ENCODE measurements at places on chromosomes 12 and 14.

DNA sequence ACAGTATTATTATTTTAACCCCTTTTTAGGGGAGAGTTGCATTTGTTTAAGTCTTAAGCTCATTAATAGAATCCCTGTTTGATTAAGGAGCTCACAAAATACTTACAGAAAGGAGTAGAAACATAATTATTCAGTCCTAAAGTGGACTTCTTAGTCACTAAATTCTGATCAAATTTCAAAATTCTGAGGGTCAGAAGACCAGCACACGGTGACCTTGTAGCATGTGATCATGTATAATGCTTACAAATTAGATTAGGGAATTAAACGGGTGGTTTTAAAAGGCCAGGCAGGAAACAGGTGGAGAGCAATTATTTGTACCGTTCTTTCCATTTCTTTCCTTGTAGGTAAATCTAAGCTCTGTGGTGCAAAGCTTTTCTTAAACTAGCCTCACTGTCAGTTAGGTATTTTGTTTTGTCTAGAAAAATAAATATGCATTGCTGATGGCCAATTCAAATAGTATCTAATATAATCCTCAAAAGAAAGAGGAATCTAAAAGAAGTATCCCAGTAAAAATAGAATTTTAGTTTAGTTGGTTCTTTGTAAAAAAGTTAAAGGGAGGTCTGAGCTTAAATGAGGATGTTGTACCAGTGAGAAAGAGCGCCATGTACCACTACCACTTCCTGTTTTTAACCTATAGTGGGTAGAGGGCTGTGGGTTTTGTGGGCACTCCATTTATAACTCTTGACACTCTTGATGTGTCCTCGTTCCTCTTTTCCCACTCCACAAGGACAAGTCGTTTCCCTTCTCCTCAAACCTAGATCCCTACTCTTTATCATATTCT is 51.1 kb downstream of the SLC38A1 start:
- DNase-seq = no peak

DNA sequence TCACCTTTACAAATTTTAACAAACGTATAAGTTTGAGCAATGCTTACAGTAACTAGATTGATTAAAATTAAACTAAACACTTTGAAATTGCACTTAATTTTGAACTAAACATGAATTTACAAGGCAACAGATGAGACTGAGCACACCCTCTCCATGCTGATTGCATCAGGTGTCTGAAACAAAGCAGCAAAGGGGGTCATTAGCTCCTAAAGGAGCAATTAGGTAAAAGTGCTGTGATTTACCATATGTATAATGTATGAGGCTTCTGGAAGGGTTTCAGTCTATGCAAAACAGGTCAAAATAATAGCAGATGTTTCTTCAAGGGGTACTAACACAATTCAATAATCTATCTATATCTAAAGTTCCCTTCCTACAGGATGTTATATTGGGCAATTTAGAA is 98.8 kb upstream of the LMNTD1 start:
- DNase-seq = no peak

DNA sequence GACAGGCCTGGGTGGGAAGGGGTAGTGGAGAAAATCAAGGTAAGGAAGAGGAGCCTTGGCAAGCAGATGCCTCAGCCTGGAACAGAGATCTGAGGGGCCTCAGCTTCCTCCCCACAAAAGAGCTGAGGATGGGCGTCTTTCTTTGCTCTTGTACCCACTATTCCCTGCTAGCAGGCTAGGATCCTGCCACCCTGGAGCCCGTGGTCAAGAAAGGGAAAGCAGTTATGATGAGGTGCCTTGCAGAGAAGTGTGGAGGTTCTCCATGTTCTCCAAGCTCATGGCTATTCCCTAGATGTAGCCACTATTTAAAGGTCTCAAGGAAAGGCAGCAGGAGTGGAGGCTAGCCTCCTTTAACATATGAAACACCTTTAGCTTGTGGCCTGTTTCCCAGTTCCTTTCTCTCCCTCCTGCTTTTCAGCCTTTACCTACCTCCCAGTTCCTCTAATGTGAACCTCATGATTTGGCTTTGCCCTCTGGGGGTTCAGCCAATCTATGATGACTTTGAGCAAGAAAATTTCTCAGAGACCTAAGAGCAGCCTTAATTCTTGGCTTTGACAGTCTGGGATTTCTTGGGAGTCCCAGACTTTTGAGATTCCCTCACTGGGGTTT is 1.1 kb downstream of the IKZF4 start:
- DNase-seq = no peak

DNA sequence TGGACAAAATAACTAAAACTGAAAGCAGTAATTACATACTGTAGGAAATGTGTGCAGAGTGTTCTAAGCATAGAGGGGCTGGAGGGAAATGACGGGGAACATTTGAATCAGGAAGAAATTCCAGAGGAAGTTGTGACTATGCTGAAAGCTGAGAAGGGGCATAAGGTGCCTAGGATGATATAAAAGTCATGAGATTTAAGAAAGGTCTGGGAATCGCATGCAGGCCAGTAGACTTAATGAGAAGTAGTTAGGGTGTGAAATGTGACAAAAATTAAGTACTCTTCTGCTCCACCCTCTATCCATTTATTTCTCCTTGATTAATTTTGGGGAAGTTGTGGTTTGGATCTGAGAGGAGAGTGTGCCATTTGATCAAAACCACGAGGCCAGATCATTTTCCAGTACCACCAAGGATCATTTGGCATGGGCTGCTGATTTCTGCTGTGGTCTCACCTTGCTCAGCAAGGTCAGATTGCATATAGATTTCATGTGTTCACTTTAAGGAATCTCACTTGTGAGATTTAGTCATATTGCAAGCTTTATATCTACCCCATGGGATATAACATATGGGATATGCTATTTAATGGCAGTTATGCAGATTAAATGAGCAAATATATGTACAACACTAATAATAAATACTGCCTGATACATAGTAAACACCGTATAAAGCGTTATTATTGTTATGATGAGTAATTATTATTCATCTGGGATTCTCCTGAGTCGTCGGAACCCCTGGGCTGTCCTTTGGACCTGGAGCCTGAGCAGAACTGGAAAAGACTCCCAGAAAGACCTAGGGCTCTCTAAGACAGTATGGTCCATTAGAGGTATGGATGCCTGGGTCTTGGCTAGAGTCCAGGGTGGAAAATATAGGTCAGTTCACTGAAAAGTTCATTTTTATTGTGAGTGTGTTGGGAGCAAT is 72.3 kb downstream of the SRGAP1 start:
- DNase-seq = no peak

DNA sequence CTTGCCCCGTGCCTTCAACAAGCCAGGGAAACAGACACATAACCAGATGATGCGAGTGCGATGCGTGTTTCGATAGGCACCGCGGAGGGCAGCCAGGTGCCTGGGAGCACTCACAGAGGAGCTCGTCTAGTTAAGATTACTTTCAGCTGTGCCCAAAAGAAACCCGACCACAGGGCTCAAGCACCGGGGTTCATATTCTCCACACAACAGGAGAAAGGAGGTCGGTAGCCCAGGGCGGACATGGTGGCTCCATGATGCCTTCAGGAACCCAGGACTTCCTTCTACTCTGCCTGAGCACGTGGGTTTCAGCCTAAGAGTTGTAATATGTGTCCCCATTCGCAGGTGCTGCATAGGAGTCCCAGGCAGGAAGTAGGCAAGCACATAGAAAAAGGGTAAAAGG is 53.7 kb upstream of the DDX11 start:
- DNase-seq = no peak

GRCh38 chr12:55847033-55847432 is 4.3 kb upstream of the MMP19 start:
- no peak for DNase-seq

- DNase-seq = no peak
These were observed 874.5 kb downstream of the FLRT2 start for GRCh38 chr14:86404425-86404824.

GRCh38 chr14:63438065-63438757 is 105.0 kb downstream of the PPP2R5E start:
- DNase-seq = no peak

DNA sequence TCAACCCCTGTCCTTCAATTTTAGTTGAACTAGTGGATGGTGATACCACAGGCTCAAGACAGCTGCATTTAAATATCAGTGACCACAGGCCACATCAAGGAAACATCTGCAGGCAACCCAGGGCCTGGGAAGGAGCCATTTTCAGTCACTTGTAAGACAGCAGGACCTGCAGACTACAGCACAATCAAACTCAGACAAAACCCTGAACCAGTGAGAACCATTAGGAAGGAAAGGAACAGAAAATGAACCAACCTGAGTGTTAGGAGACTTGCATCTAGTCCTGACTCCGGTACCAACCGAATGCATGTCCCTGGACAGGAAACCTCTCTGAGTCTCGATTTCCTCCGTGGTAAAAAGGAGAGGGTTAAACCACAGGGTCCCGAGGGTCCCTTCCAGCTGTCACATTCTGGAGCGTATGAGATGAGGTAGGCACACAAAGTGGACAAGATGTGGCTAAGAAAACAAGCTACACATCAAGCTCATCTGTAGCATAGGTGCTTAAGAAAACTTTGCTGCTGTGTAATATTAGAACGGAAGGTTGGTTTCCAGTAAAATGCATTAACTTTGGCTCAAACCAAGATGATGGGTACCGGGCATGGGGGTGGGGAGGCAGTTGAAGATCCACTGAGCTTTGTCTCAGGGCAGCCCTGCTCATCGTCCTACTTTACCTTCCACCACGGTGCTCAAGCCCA is 1.6 kb upstream of the CDKN1B start:
- no peak for DNase-seq

GRCh38 chr12:20631711-20632110 is 63.4 kb upstream of the SLCO1C1 start:
- DNase-seq = no peak

GRCh38 chr12:82931349-82932116 is 244.8 kb downstream of the TMTC2 start:
- no peak for DNase-seq

- no peak for DNase-seq
These were observed 885 bp upstream of the PALS1 start for GRCh38 chr14:67240168-67240932.

DNA sequence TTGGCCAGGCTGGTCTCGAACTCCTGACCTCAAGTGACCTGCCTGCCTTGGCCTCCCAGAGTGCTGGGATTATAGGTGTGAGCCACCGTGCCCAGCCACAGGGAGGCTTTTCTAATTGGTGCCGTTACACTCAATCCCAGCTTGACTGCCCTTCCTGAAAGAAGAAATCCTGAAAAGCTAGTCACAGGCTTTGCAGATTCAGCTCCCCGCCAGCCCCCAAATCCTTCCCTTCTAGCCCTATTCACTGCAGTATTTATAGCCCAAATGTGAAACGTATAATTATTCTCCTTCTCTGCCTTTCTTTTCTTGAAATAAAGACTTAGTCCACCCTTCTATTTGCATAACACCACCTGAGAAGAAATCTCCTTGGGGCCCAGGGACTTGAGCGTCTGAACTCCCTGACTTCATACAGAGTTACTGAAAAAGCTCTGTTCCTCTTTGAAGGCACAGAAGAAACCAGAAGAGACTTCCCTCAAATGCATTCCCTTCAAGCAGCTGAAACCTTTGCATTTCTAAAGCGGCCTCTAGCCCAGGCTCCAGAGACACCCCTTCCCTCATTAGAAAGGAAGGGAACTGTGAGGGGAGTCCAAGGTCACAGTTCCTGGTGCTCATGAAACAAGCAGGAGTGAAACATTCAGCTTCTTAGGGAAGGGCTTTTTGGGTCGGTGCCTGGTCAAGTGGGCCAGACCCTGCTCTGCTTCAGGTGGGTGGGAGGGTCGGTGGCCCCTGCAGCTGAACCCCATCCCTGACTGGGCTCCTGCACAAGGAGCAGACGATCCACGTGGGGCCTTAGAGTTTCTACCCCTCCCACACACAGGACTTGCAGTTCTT is 42.3 kb upstream of the BATF start:
- DNase-seq = no peak

GRCh38 chr12:124774462-124775167 is 89.0 kb downstream of the SCARB1 start:
- DNase-seq = peak; percentile 37

DNA sequence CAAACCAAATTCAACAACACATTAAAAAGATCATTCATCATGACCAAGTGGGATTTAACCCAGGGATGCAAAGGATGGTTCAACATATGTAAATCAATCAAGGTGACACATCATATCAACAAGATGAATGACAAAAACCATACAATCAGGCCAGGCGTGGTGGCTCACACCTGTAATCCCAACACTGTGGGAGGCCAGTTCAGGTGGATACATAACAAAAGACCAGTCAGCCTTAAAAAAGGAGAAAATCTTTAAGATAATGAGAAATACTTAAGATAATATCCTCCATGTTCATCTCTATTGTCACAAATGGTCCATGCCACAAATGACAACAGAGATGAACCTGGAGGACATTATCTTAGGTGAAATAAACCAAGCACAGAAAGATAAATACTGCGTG is 12.4 kb downstream of the L2HGDH start:
- no peak for DNase-seq

DNA sequence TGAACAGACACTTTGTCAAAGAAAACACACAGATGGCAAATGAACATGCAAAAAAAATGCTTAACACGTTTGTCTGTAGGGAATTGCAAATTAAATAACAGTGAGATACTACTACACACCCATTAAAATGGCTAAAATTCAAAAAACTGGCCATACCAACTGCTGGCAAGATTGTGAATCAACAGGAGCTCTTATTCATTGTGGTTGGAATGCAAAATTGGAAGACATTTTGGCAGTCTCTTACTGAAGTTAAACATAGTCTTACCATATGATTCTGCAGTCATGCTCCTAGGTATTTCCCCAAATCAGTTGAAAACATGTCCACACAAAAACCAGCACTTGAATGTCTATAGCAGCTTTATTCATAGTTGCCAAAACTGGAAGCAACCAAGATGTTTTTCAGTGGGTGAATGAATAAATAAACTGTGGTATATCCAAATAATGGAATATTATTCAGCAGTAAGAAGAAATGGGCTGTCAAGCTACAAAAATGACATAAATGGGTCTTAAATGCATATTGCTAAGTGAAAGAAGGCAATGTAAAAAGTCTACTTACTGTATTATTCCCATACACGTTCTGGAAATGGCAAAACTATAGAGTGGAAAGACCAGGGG is 91.4 kb downstream of the PLEKHA5 start:
- DNase-seq = no peak

DNA sequence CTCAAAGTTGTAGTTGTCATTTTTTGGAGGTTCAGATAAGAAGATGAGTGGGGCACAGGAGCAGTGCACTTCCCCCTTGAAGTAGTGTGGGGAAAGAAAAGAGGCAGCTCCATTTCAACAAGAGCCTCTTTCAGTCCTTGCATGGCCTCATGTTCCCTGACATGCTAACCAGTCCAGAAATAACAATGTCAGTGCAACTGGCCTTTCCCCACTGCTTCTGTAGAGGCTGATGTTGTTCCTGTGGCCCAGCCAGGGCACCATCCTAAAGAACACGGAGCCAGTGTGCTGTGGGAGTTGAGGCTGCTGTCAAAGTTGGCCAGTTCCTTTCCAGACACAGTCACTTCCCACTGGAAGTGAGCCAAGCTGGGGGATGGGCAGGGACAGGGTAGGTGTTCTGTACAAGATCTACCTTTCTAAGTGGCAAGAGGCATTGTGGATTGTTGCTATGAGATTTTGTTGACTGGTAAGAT is 77.7 kb upstream of the SLC38A2 start:
- no peak for DNase-seq

GRCh38 chr14:58072288-58073071 is 79.5 kb downstream of the ARMH4 start:
- DNase-seq = peak; percentile 16

Data from DMS 273 treated with DMSO at 0.1 percent for 48 hours (cell line).